CD14-positive monocyte (primary cell): ENCODE measurements at places on chromosomes 4 and X. TPM values are rescaled to one million over a fixed set of nuclear protein-coding genes. Genes with fewer than 3 reads are reported as not detected.

The ASB5 gene
- not detected for polyA plus RNA-seq

The IL13RA2 gene
- polyA plus RNA-seq, result not detected in 2 replicates

DNA sequence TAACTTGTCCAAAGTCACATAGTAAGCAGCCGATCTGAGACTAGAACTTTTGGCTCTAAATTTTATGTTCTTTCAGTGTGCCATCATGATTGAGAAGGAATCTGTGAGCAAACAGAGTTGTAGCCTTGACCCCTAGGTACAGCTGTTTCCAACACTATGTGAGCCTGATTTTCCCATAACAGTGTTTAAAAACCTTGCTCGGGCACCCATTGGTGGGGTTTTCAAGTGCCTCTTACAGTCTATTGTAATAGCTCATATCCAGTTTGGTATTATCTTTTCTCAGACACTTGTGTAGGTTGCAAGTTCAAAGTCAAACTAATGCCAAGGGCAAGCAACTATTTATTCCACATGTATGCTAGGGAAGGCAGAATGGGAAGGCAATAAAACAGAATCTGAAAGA lies 467.9 kb downstream of the INPP4B start:
- no peak for DNase-seq

The ASIC5 gene
- not detected for polyA plus RNA-seq

The CPLX1 gene
- polyA plus RNA-seq, result not detected

DNA sequence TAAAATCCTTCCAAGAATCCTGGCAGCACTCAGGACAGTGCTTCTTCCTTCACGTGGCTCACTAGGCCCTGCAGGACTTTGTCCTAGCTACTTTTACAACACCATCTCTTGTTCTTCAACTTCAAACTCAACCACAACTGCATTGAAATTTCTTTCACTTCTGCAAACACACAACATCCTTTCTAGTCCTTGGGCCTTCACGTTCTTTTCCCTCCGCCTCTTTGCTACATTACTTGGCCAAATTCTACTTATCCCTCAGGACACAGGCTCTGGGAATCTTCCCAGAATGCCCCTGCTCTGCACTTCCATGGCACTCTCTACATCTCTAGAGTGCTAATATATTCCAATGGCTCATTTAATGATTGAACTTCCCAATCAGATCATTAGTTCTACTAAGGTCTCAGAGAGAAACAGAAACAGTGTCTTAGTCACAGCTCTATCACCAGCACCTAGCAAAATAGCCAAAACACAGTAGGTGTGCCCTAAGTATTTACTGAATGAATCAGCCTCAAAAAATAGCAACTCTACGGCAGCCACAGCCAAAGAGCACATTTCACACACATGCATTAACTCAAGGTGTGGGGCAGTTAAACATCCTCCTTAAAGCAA lies 73.3 kb downstream of the MANBA start:
- DNase-seq, result peak; percentile 37

The CXCL9 gene
- polyA plus RNA-seq, result 0.46 TPM

The RTL9 gene
- polyA plus RNA-seq, result not detected

GRCh38 chr4:39384563-39384962 lies 18.4 kb upstream of the RFC1 start:
- DNase-seq, result no peak

DNA sequence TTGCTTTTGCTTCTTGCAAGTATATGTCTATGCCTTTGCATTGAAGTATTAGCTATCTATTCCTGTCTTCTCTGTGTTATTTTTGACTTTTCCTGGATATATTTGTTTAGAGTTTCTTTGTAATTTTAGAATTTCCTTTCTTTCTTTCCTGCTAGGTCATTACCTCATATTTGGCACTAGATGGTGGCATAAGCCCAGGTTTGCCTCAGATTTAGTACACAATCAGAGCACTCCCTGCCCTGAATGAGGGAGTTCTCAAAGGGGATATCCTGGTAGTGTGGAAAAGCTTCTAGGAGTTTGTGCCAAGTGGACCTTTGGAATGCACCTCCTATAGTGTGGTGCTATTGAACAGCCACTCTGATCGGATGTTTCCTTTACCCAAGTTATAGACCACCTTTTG lies 181.6 kb downstream of the UGT8 start:
- DNase-seq, result no peak

The GRPR gene
- 0.35 TPM for polyA plus RNA-seq

The TMEM150C gene
- not detected in 2 replicates for polyA plus RNA-seq

GRCh38 chr4:113007151-113007550 lies 42.3 kb upstream of the ANK2 start:
- no peak for DNase-seq

The CHRNA9 gene
- polyA plus RNA-seq, result not detected

DNA sequence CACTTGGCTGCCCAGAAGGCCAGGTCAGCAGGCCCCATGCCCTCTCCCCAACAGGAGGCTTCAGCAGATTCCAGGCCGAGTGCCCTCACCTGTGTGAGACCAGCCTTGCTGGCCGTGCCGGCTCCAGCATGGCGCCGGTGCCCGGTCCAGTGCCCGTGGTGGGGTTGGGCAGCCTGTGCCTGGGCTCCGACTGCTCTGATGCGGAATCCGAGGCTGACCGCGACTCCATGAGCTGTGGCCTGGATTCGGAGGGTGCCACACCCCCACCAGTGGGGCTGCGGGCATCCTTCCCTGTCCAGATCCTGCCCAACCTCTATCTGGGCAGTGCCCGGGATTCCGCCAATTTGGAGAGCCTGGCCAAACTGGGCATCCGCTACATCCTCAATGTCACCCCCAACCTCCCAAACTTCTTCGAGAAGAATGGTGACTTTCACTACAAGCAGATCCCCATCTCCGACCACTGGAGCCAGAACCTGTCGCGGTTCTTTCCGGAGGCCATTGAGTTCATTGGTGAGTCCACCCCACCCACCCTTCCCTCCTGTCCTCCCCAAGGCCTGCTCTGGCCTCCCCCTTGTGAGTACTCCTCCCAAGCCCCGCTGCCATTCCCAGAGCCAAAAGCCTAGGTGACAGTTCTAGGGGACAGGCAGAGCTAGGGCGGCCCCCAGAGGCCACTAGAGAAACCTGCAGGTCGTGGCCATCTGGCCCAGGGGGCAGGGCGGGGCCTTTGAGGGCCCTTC lies 2.3 kb downstream of the DUSP9 start:
- peak; percentile 11 for DNase-seq

GRCh38 chr4:112083587-112084347 lies 61.5 kb upstream of the FAM241A start:
- DNase-seq, result no peak

- peak; percentile 0 for DNase-seq
These were observed 251.4 kb upstream of the DDX53 start for GRCh38 chrX:22748093-22748999.

- DNase-seq, result no peak
These were observed 472.5 kb upstream of the RPS6KA3 start for GRCh38 chrX:20739038-20739745.

- DNase-seq, result no peak
These were observed 46.3 kb upstream of the LEF1 start for GRCh38 chr4:108215055-108215454.

- no peak for DNase-seq
These were observed 101.3 kb downstream of the DCHS2 start for GRCh38 chr4:154390324-154390723.

- no peak for DNase-seq
These were observed 115.6 kb upstream of the SPIN4 start for GRCh38 chrX:63466690-63467089.

DNA sequence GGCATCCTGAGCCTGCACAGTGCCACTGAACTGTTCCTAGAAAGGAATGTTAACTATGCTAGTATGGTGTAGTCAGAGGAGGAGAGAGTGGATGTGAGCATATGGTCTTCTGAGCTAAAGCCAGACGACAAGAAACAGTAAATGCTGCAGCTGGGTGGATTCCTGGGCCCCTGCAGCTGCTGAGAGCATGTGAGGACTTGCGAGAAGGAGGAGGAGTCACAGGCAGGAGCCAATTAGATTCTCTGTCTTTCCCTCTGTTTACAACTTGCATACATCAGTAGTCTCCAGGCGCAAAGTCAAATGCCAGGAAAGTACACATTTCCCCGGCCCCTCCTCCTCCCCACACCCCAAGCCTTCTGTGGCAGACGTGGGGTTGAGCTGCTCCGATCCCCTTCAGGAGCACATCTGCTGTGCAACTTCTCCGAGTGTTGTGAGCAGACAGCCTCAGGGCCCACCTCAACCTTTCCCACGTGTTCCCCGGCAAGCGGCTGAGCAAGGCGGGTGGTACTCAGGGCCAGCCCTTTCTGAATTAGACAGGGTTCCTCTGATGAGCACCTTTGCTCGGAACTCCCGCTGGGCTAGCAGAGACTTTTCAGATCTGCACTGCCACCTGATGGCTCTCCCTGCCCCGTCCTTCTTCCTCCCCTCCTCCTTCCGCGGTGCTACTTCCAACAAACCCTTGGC lies 108.7 kb upstream of the ATP6AP2 start:
- no peak for DNase-seq

The AIFM1 gene
- polyA plus RNA-seq, result 18.6 TPM

The PLS3 gene
- polyA plus RNA-seq, result not detected

GRCh38 chr4:189121336-189121735 lies 819.3 kb upstream of the FRG1 start:
- no peak for DNase-seq

The PPAT gene
- polyA plus RNA-seq, result 1.5 TPM

DNA sequence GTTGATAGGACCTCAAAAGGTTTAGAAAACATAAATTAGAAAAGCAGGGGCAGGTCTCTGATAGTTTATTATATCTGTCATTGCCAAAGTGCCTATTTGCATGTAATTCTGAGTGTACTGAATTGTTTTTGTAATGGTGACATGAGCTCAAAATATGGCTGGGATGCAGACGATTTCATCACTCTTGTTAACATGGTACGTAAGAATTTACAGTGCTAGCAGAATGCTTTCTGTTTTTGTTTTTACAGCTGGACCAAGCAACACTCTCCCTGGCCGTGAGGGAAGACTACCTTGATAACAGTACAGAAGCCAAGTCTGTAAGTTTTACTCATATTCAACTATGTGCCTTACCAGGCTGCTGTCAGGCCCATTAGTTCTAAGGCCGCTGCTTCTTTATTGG lies 58.1 kb downstream of the PHEX start:
- DNase-seq, result no peak

DNA sequence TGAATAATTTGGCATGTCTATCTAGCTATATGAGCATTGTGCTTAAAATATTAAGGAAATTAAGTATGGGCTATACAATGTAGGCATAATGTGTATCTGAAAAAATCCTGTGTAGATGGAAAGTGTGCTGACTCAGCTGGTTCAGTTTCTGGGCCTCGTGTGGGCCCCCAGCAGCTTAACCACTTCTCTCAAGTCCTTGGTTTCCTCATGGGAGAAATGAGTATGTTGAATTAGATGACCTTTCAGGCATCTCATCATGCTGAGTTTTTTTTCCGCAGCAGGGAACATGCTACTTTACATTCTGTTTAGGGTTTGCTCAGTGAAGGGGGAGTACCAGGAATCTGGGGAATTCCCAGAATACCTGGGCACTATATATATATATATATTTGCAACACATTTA lies 30.5 kb downstream of the RHOH start:
- no peak for DNase-seq

The MAGEA12 gene
- polyA plus RNA-seq, result not detected in 2 replicates

- DNase-seq, result no peak
These were observed 66.1 kb upstream of the EFNB1 start for GRCh38 chrX:68762766-68763165.

The PFKFB1 gene
- not detected for polyA plus RNA-seq

GRCh38 chr4:48503233-48504025 lies 13.4 kb downstream of the ZAR1 start:
- no peak for DNase-seq

The VAMP7 gene
- 67.5 TPM for polyA plus RNA-seq

GRCh38 chr4:144295286-144295995 lies 154.9 kb upstream of the GYPA start:
- DNase-seq, result no peak

- no peak for DNase-seq
These were observed 235.6 kb downstream of the PARM1 start for GRCh38 chr4:75168548-75168947.

DNA sequence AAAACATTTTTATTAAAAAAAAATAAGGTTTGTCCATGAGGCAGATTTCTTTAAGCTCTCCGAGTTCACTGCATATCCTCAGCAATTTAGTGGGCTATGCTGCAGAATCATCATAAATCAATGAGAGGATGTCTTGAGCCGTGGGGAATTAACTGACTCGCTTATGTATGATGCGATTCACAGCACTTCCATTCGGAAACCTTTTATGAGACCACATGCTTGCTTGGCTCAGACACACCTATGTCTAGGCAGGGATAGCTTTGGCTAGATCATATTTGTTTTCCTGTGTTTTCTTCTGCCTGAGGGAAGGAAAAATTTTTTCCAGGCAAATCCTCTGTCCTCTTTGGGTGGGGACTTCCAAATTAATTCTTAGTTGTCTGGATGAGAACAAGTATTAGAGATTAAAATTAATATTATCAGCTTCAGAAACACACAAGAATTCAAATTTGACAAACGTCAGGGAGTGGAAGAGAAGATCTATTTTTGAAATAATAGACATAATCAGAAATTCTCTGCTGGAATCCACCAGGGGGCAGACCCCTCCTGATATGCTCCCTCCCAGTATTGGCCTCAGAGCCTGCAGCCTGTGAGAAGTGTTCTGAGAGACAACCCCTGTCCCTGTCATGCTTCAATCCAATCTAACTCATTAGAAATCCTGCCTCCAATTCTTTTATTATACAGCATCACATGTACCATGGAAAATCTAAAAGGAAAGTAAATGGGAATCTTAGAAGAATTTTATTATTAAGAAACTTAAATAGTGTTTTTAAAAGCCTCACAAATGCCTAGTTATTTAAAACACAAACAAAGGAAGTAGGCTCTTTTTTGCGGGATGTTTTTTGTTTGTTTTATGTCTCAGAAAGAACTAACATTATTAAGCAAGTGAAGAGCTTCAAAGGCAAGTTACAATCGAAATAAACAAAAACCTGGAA lies 345.1 kb upstream of the TACR3 start:
- no peak for DNase-seq

DNA sequence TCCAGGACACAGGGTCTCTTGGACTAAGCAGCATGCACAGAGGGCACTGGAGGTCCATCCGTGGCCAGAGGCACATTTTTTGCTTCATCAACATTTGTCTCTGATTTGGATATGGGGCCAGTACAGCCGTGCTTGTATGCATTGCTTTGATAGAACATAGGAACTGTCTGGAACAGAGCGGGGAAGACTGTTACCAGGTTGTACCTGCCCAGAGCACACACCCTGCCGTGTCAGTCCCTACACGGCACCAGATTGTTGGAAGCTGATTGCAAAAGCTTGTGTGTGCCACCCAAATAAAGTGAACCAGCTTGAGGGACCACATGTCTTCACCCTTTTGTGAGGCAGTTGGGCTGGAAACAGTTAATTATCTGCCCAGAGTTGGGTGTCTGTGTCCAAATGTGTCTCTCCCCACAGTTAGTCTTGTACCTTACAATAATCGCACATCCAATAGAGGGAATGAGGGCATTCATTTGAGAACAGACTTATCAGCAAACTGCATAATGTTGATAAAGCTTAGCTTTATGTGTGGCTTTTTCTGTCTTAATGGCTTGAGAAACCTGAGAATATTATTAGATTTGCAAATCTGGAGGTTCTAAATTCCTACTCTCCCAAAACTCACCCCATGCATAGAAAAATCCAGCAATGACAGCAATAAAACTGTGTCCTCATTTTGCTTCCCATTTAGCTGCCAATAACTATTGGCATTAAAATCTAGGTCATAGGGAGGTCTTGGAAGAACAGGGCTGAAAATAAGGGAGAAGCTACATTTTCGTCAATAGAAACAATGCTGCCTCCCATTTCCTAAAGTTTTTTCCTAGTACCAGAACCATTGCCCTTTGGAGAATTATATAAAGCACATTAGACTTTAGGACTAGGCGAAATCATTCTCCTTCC lies 21.2 kb downstream of the KLF3 start:
- no peak for DNase-seq

GRCh38 chrX:81195712-81196111 lies 6.0 kb downstream of the HMGN5 start:
- DNase-seq, result peak; percentile 52

GRCh38 chrX:46258356-46258755 lies 286.9 kb downstream of the ZNF674 start:
- DNase-seq, result no peak
